Right forelimb (tissue), 1 donor: ENCODE measurements at places on chromosomes 4 and X.

DNA sequence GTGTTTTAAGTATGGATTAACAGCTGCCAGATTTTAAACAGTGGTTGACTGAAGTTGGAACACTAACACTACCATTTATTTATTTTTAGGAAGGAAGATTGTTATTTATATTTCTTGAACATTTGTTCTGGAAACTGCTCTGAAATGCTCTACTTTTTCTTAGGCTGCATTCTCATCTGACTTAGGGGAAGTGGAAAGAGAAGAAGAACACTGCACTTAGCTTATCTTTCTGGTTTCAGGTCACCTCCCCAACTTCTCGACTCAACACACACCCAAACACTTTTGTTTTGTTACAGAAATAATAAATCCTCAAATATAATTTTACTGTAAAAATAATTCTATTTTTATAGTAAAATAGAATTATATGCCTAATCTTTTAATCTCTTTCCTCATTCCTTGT is 18.6 kb downstream of the BLTP1 start:
- no peak for DNase-seq

DNA sequence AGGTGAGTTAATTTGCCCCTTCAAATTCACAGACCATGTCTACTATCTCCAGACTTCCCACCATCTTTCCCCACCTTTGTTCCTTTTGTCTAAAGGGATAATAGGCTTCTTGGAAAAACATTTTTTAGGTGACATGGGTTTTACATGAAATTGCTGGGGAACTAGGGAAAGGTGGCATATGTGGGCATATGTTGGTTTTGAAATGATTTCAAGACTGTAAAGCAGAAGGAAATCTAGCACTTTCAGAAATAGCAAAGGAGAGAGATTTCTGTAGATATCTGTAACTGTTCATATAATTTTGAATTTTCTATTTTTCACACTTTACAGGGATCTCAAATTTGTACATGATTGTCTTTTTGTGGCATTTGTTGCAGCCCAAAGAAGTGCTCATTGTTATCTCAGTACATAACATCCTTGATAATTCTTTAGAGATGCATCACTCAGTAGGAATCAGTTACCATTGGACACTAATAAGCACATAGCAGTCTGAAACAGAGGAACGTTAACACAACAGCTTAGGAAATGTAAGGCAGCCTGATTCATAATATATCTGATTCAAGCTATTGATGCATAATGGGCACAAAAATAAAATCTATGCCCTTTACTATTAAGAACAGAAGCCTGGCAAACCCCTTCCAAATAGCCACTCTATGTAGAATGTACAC is 659.7 kb downstream of the CENPC start:
- DNase-seq, result no peak

DNA sequence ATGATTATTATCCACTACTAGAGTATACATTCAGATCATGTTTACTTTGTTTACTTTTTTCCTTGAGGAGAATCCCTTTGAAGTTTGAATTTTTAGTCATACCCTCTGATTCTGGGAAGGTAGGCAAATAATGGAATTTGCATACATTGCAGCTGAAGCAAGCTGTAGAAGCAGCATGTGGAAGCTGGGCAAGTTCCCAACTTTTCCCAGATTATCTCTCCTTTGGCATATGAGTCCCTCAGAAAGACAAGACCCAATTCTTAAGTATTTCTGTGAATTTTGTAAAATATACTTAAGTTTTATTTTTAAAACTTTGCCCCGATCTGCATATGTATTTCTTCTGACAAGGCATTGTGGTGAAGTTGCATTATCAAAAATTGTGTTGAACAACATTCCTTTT is 94.9 kb downstream of the CNKSR2 start:
- no peak for DNase-seq

DNA sequence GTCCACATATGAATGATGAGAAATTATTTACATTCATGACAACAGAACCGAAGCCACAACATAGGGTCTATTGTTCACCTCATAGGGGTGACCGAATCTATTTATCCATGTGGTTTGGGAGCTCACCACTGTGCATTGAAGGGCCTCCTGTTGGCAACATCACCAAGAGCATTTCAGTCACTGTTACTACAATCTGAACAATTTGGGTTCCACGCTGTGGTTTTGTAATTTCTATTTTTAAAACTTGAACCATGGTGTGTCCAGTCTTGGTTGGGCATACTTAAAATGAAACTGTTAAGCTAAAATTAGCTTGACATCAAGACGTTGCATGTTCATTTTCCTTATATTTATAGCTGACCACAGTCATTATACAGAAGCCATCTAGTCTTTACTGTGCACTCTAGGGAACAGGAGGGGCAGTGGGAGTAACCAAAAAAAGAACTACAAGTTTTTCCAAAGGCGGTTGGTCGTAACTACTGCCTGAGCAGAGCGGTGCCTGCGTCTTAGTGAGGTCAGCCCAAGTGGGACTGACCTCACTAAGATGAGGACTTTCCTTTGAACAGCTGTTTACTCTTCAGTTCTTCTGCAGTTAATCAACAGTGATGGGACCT is 192.1 kb downstream of the SPRY1 start:
- no peak for DNase-seq

- no peak for DNase-seq
These were observed 98.6 kb upstream of the NKX1-1 start for GRCh38 chr4:1504595-1505500.

- no peak for DNase-seq
These were observed 5.3 kb downstream of the KIT start for GRCh38 chr4:54662901-54663585.

- DNase-seq, result no peak
These were observed 252.9 kb upstream of the TTC29 start for GRCh38 chr4:147198411-147199051.

- no peak for DNase-seq
These were observed at the start of gene EGFL6 for GRCh38 chrX:13569479-13570260. Gene EGFL6 (plus strand): TSS chrX:13569601. CDS start chrX:13569862, 261 bp downstream.
